Caki2 (cell line): ENCODE measurements at places on chromosomes 6 and 20.

GRCh38 chr20:18858816-18859215 is 45.2 kb downstream of the SCP2D1 start:
- DNase-seq: peak; percentile 14

DNA sequence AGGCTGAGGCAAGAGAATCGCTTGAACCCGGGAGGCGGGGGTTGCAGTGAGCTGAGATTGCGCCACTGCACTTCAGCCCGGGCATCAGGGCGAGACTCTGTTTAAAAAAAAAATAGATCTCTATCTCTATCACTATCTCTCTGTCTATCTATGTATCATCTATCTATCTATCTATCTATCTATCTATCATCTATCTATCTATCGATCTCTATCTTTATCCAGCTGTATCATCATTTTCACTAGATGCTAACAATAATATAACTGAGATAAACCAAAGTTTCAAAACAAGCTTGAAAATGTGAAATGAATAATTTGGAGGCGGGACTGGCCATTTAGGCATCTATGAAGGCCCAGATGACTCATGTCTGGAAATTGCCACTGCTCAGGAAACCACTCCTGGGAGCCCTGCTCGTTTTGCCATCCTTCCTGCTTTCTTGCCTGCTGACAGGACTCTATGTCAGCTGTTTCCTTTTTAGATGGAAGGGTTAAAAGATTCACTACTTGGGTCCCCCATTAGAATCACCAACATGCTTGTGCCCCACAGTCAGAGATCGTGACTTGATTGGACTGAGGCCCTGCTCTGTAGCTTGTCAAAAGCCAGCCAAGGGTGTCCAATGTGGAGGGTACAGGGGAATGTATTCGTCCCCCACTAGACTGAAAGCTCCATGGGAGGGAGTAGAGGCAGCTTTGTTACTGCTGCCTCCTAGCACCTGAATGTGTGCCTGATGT is 61.7 kb downstream of the UTRN start:
- DNase-seq: peak; percentile 41

GRCh38 chr6:91173186-91173585 is 586.3 kb upstream of the MAP3K7 start:
- DNase-seq: no peak

DNA sequence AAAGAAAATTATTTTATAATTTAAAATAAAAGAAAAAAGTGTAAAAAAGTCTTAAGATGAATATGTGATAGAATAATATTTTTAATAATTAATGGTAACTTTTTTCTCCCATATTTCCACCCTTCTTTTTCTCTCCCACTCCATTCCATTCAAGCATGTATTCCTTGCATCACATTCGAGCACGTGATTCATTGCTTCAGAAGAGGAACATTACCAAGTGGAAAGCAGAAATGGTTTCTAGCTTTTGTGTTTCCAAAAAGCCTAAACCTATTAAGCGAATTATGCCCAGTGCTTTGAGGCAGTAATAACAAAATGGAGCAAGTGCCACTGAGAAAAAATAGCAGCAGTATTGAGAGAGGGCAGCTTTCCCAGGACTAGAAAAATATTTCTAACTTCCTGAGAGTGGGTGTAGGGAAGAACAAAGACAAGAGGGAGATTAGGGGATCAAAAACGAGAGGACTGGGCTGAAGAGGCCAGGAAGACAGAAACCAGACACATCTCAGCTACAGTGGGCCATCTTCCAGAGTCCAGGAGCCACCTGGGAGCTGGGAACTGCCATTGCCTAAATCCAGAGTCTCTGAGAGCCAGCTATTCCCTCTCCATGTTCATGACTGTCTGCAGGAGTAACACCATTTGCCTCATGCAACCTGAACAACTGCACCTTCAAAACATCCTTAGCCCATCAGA is 15.0 kb upstream of the AKIRIN2 start:
- no peak for DNase-seq
